AG09309 (cell line): ENCODE measurements at places on chromosomes 16 and 17.
A peak's percentile ranks its signal among the peaks of the same experiment; 100 is the strongest.

- no peak for DNase-seq
Observed at GRCh38 chr17:42555122-42555622, 2.4 kb downstream of the HSD17B1 start.

GRCh38 chr17:65902831-65903522, 289.0 kb downstream of the CEP112 start:
- DNase-seq: no peak

GRCh38 chr16:11386791-11387546, 41.7 kb downstream of the RMI2 start:
- DNase-seq: no peak

DNA sequence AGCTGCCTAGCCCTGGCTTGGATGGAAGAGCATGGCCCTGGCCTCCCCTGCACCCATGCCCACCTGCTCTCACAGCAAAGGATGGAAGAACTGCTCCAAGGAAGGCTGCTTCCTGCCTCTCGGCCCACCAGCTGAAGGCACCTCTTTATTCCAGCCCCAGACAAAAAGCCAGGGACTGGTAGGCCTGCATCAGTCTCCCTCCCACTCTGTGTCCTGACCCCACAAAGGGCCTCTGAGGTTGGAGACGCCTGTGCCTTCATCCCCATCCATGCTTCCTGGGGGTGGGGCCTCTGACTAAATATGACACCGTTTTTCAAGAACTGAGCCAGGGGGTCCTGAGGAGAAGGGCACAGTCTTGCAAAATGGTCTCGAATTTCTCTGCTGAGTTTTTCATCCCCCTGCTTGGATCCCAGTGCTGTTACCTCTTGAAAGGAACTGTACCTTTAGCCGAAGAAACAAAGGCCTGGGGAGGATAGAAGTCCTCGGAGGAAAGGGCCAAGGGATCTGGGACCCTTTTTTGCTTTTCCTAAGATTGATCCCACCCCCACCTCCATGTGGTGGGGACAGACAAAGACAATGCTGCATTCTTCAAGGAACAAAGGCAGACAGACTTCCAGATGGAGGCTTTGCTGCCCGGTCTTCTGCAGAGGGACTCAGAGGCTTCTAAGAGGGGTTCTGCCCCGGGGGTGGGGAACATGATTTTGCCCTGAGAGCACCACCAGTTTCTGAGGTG, 5.2 kb downstream of the C17orf50 start:
- DNase-seq: no peak

- DNase-seq: no peak
Observed at GRCh38 chr17:71432378-71433315, 688.2 kb upstream of the SOX9 start.

DNA sequence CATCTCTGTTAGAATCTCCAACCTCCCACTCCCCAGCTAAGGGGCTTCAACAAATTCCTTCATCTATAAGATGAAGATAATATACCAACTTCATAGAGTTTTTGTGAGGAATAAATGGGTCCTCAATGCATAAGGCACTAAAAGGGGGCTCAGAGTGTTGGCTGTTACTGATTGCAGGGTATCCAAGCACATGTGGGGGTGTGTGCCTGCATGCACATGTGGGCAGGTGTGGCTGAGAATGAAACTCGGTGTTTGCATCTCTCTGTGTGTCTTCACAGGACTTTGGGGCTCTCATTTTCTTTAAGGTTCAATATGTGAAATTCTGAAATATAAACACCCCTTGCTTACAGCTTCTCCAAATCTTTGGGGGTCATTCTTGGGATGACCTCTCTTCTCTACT, 4.1 kb upstream of the PPP1R9B start:
- no peak for DNase-seq

GRCh38 chr17:58617563-58617962, 74.3 kb downstream of the TEX14 start:
- DNase-seq: no peak

- no peak for DNase-seq
Observed at GRCh38 chr17:50881182-50881581, 15.0 kb upstream of the TOB1 start.

GRCh38 chr16:55418586-55418985, 60.4 kb upstream of the MMP2 start:
- DNase-seq: no peak

- DNase-seq: no peak
Observed at GRCh38 chr16:84143784-84144199, 1.2 kb downstream of the HSDL1 start.

DNA sequence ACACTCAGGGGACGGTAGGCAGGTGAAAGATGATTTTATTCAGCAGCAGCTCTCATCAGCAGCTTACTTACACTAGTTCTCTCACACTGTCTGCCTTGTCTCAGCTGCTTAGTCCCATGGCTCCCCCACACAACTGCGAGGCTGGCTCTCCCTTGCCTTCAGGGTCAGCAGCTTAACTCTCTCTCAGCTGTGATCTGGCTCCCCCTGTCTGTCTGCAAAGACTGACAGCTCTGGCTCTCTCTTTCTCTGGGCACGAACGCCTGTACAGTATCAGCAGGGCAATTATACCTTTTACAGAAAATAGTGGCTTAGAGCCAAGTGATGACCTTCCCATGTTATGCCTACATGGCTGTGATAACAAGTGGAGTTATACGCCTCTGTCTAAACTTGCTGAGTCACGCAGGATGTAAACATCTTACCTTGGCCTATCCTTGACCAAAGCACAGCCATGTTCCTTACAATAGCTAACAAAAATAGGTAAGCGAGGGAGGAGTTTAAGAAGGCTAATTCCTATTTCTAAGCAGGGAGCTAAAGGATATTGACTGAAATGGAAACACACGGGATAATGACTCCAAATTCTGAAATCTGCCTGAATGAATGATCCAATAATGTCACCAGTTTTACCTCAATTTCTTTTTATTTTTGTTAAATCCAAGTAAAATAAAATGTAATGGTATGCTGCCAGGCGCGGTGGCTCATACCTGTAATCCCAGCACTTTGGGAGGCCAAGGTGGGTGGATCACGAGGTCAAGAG, 1.1 kb upstream of the NDUFAB1 start:
- no peak for DNase-seq

DNA sequence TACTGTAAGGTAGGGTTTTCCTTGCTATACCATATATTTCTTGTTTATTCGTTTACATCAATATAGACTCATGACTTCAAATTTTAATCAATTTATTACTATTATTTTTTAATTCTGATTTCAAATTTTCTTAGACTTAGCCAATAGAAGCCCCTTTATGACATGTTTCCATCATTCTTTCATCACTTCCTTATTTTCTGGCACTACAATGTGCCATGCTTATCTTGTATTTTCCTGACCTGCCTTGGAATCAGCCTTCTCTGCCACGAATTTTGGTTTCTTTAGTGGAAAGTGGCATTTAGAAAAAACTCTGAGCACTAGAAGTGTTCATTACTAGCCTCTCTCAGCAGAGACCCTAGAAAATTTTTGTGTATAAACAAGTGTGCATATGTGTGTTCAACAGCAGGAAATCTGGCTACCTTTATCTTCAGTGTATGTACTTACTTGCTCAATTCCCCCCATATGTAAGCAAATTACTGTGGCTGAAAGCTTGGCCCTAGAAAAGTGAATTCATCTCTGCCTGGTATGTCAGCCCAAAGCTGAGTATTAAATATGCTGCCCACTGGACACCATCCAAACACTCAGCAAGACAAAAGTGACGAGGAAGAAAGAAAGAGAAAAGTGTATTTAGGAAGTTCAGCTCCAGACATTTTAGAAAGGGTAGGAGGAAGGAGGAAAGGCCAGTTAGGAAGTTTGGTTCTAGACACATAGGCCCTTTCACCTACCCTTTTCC, 4.0 kb downstream of the STXBP4 start:
- no peak for DNase-seq

- DNase-seq: peak; percentile 89
Observed at GRCh38 chr17:2090804-2091534, 36.1 kb downstream of the HIC1 start.

- no peak for DNase-seq
Observed at GRCh38 chr17:72239548-72239947, 118.7 kb downstream of the SOX9 start.

DNA sequence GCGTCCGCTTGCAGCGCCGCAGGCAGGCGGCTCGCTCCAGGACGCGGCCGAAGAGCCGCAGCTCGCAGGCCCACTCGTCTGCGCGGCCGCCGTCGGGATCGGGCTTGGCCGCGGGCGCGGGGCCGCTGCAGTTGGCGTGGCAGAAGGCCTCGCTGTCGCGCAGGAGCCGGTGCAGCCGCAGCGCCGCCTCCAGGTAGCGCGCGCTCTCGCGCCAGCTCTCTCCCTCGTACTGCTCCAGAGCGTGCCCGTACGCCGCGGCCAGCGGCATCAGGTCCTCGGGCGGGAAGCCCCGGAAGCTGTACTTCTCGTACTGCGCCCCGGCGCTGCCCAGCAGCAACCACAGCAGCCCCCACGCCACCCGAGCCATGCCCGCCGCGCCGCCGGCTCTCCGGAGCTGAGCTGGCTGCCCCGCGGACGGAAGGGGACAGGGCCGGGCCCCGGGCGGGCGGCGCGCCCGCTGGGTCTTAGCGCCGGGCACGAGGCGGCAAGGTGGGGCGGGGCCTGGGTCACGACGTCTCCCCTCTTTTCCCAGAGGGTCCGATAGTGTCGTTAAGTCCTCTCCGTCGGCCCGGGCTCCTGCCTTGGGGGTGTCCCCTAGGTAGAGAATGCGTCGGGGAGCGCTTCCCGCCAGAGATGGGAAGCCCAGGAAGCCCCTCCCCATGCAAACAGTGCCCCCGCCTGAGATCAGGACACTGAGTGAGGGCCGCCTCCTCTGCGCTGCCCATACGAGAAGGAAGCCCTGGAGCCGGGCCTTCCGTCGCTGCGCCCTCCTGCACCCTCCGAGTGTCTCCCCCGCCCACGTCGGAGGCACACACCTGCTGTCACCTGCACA, at the start of gene P3H4:
Gene P3H4 (minus strand): TSS at position 401 of the 832 bp plus-strand sequence. CDS start 34 bp downstream, at position 367.
- DNase-seq: no peak

GRCh38 chr17:41555105-41555887, 16.6 kb downstream of the KRT9 start:
- no peak for DNase-seq

DNA sequence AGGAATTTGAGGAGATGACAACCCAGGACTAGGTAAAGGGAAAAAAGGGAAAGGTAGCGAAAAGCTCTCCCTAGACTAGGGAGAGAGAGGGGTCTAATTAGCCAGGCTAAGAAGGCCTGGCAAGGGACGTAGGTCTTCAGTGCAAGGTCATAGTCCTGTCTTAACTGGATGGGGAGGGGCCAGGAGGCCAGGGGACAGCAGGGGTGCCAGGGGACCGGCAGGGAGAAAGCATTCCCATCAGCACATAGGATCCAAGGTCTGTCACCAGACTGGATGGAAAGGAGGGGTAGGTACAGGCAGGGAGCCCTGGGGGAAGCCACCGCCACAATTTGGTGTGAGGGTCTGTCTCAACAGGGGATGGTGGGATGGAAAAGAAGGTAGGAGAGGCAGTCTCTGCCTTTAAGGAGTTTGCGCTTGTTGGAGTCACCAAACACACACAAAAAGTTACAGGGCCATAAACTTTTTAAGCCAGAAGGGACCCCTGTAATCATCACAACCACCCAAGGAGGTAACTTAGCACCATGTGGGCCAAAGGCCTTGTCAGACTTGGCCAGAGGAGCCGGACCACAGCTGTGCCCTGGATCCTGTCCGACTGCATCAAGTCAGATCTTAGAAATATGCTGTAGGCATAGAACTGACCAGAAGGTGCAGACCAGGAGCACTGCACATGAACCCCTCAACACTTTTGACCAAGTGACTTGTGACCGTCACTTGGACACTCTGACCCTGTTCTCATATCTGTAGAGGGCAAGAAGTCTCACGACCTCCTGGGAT, 10.0 kb downstream of the AXIN2 start:
- DNase-seq: no peak

GRCh38 chr16:81618661-81619060, 160.4 kb upstream of the PLCG2 start:
- DNase-seq: no peak

GRCh38 chr17:41786227-41787020, at the start of gene JUP:
Gene JUP, minus strand, starts transcription at chr17:41786711. Its CDS starts 14,857 bp downstream, at chr17:41771854.
- peak; percentile 82 for DNase-seq
